ENCODE measurements at places on chromosomes 6 and 20.

DNA sequence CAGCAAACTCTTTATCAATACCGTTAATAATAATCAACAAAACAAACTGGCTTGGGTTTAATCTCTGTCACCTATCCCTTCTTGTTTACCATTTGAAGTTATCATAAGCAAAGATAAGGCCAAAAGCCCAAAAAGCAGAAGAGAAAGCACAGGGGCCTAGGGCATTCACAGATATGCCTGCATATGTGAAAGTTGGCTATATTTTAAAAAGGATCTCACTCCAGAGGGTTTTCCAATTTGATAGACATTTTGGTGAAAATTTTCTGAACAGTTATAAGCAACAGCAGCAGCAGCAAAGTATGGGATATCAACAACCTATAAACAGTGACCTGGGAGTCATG is 101.1 kb downstream of the ATXN1 start:
- DNase-seq: no peak

DNA sequence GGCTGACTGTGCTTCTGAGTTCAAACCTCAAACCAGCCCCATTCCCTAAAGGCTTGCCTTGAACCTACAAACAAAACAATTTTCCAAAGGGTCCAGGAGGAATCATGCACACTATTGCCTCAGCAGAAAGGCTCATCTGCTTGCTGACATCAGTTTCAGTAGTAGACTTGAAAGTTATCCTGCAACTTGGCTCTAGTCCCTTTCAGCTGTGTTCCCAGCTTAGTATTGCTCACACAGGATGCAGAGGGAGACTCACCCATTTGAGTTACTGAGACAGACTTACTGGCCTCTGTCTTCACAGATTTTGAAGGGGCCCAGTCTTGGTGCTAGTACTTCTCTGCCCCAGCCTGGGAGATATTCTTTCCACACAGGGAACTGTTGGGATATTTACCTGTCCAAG is 38.5 kb upstream of the TFB1M start:
- no peak for DNase-seq

- DNase-seq: no peak
These were observed 115.7 kb upstream of the SALL4 start for GRCh38 chr20:51917886-51918535.

GRCh38 chr6:119339941-119340456 is 9.6 kb downstream of the MAN1A1 start:
- DNase-seq: no peak

- no peak for DNase-seq
These were observed 58.7 kb downstream of the EPB41L2 start for GRCh38 chr6:131004387-131004755.

- DNase-seq: no peak
These were observed 224.8 kb upstream of the MAP3K7 start for GRCh38 chr6:90811596-90812226.

DNA sequence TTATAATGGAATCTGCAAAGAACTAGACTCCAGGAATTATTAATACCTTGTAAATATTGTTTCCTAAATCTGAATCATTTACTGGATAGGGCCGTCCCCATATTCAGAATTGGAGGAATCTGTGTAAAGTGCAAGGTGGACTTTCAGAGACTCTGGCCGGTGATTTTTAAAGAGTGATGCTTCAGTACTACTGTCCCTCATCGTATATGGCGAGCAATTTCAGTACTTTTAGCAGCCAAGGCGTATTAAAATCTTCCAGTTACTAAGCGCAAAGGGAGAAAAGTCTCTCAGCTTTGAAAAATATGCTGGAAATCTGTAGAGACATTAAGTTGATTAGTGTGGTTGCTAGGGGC is 483 bp downstream of the SMIM26 start:
- DNase-seq: no peak

DNA sequence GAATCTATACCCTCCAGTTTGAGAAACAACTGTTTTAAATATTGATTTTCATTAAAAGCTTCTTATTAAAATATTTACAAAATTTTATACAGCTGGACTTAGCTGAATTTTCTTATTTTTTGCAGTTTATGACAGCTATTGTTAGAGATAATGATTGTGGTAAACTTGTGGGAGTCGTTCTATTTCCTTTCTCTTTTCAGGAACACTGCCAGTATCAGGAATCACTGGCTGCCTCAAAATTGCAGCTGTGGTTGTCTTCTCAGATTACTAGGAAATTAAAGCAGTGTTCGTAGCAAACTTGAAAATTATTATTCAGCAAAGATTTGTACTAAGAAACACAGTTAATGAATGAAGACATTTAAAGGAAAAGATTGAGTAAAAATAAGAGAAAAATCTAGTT is 311.0 kb downstream of the CENPW start:
- no peak for DNase-seq

- DNase-seq: peak; percentile 33
These were observed 272.2 kb upstream of the THEMIS start for GRCh38 chr6:128172752-128173682.

- no peak for DNase-seq
These were observed 24.8 kb downstream of the COL20A1 start for GRCh38 chr20:63317601-63318291.

DNA sequence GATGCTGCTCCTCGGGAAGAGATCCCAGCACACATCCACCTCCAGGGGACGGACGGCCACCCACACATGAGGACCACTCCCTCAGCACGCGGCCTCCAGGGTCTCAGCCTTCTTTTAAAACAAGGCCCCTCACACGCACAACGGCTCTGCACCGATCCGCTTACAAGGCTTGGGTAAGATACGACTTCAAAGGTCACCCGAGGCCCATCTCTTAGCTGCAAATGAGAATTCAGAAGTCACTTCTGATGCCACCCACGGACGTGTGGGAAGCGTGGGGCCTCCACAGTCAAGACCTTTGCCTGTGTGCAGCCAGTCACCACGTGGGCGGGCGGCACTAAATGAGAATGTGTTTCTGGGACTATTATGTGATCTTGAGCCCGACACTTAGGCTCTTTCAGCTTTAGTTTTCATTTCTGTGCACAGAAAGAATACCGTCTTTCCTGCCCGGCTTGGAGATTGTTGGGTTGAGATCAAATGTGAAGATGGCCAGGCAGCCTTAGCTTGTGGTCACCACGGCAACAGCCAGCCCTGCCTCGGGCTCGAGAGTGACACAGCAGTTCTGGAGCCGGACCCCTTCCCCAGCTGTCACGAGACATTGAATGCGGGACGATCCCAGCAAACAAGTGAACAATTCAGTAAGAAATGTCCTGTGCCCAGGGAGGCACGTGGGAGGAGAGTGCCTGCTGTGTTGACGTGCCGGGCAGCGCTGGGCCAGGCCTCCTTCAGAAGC is 91.6 kb downstream of the RAMACL start:
- no peak for DNase-seq

GRCh38 chr6:19721766-19722377 is 115.3 kb upstream of the ID4 start:
- no peak for DNase-seq

DNA sequence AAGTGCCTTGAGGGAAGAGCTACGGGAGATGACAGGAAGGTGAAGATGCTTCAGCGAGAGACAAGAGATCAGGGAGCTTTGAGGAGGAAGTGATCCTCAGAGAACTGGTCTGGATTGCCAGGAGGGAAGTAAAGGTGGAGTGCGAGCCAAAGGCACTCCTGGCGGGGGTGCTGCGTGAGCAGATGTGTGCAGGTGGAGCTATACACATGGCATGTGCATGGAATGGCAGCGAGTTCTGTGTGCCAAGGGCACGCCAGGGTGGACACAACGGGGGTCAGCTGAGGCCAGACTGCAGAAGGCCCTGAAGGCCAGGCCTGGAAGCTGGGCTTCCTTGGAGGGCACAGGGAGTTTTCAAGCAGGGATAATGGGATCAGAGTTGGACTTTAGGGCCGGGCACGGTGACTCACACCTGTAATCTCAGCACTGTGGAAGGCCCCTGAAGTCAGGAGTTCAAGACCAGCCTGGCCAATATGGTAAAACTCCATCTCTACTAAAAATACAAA is 6.2 kb downstream of the PXMP4 start:
- DNase-seq: no peak

GRCh38 chr6:65787787-65788186 is 80.8 kb upstream of the EYS start:
- DNase-seq: no peak

GRCh38 chr6:38617856-38618255 is 21.9 kb downstream of the BTBD9 start:
- DNase-seq: no peak

- no peak for DNase-seq
These were observed 4.9 kb upstream of the FKBP1A start for GRCh38 chr20:1397710-1398109.

DNA sequence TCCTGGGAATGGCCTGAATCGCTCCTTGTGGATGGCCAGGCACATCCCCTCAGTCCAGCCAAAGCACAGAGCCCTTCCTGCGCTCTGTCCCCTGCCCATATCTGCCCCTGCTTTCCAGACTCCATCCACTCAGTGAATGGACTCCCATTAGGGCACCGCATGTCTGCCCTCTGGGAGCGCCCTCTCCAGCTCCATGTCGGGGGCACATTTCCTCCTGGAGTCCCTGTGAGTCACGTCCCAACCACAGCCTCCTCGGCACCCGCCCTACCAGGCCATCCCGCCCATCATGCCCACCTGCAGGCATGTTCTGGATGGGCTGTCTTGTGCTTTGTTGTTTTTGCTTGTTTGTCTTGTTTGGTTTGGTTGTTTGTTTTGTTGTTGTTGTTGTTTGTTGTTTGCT is 96.8 kb downstream of the PSMB1 start:
- no peak for DNase-seq

GRCh38 chr6:23503173-23503572 is 622.8 kb upstream of the NRSN1 start:
- no peak for DNase-seq

DNA sequence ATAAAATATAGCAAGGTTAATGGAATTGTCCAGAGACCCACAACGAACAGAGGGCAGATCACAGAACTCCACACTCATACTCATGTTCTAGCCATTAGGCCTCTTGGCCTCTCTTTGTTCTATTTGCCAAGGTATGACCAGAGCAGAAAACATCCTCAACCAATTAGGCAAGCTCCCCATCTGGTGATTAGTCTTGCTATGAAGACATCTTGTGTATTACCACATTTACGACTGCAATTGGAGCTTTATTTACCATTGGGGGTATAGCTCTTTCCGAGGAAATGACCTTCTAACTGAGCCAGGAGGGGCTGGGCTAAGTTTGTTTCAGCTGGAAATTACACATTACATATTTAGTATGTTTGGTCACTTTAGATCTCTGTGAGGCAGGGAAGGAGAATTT is 593.9 kb downstream of the CD109 start:
- DNase-seq: no peak

- no peak for DNase-seq
These were observed 501.8 kb upstream of the SULF2 start for GRCh38 chr20:48287021-48287494.

DNA sequence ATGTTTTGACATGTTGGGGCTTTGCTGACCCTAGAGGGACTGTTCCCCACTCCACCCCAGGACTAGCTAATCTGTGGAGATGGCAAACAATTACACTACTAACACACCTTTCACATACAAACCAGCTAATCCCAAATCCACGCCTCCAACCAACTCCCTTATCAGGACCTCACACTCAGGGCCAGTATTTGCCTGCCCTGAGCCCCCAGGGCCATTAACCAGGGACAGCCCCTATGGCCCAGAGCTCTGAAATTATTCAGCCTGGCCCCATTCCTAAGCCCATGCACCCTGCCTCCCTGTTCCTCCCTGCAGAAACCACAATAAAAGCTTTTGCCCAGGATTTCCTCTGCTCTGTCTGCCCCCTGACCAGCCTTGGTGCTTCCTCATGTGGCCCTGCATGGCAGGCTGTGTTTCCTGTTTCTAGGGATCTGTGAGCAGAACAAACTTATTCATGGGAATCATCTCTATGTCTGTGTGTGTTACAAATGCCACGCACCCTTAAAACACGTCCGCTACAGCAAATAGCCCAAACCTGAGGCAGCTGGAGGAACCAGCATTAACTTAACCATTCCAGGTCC is 121.2 kb downstream of the PXDC1 start:
- DNase-seq: no peak

GRCh38 chr20:50701041-50701963 is 10.0 kb upstream of the RIPOR3 start:
- no peak for DNase-seq

DNA sequence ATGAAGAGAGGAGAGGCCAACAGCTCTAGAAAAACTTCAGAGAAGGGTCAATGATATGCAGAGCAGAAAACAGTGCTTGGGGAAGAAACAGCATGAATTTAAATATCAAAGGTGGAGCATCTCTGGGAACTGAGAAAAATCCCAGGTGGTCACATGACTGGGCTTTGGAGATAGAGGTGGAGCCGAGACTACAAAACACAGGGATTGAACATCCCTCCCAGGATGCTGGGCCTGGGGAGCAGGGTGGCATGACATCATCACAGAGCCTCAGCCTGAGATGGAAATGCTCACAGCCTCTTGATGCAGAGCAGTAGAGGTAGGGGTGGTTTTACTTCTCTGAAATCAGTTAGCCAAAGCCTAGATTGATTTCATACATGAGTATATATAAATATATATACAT is 529.5 kb downstream of the PRKN start:
- no peak for DNase-seq

GRCh38 chr6:93759190-93759589 is 339.8 kb upstream of the EPHA7 start:
- no peak for DNase-seq

DNA sequence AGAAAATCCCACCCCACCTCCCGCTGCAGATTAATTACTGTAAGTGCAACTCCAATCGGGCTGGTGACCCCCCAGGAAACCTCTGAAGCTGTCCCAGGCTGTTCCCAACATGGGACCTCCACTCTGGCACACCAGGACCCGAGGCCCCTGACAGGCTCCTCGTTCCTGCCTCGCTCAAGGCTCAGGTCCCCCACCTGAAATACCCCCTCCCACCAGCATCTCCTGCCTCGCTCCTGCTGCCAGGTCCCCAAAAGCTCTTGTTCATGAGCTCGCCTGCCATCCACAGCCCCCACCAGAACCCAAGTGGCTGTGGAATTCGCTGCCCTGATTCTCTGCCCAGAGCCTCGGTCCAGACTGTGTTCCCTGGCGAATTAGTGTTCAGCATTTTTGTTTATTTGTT is 26.1 kb downstream of the NPEPL1 start:
- DNase-seq: no peak

GRCh38 chr20:63505723-63506122 is 6.8 kb upstream of the EEF1A2 start:
- DNase-seq: no peak

GRCh38 chr6:106421496-106421895 is 61.0 kb downstream of the CRYBG1 start:
- DNase-seq: no peak

GRCh38 chr6:151392427-151392826 is 1.1 kb upstream of the ZBTB2 start:
- no peak for DNase-seq

DNA sequence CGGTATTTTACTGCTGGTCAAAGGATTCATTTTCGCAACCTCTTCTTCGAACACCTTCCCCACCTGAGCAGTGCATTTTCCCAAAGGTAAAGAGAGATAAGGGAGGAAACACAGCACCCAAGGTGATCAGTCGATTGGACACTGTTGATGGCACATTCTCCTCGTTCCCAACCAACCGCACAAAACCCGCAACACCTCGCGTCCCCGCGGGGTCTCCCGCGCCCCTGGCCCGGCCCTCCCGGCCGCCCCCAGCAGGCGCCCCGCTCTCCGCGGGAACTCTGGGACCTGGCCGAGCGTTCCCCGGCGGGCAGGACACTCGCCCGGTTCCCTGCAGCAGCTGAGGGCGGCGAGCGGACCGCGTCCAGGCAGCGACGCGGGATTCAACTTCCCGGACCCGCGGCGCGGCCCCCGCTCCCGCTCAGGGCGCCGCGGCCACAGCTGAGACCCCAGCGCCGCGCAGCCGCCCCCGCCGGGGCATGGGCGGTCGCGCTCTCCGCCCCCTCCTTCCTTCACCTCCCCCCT is 506 bp downstream of the RGS17 start:
- DNase-seq: no peak

- no peak for DNase-seq
These were observed 39.4 kb downstream of the RREB1 start for GRCh38 chr6:7147051-7147671.
